ENCODE measurements at places on chromosomes 6 and 20.

- no peak for DNase-seq
These were observed 1.9 kb downstream of the PLTP start for GRCh38 chr20:45909817-45910669.

- no peak for DNase-seq
These were observed 312.7 kb upstream of the SGK1 start for GRCh38 chr6:134630508-134631121.

DNA sequence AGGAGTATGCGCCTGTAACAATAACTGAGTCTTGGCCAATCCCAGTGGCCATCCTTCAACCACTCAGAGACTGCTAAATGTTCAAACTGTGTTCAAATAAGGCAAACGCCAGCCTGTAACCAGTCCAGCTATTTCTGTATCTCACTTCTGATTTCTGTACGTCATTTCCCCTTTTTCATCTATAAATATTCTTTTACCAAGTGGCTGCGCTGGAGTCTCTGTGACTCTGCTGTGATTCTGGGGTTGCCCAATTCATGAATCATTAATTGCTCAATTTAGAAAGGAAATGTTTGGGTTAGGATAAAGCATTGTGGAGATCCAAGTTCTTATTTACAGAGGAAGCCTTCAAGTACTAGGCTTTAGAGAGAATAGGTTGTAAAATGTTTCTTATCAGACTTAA is 89.8 kb upstream of the UST start:
- no peak for DNase-seq

DNA sequence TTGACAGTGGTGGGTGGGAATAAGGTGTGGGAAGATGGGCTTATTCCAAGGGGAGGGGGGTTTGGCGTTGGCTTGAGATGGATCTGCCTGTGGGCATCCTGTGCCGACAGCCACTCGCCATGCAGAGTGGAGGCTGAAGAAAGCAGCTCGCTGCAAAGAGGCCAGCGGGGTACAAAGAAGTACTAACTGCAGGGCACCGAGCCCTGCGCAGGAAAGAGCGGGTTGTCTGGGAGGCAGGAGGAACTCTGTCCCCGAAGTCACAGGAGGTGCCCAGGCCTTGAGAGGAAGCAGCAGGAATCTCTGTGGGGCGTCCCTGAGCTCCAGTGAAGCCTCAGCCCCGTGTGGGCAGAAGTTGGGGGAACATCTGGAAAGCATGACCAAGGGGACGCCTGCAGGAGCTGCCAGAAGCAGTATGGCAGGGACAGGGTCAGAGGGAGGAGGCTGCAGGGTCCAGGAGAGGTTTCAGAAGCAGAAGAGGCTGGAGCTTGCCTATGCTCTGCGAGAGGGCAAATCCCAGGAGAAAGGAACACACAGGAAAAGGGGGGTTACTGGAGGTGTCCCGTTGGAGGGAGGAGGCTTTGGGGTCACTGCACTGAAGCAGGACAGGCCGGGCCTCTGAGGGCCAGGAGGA is 77.2 kb downstream of the THBS2 start:
- no peak for DNase-seq

DNA sequence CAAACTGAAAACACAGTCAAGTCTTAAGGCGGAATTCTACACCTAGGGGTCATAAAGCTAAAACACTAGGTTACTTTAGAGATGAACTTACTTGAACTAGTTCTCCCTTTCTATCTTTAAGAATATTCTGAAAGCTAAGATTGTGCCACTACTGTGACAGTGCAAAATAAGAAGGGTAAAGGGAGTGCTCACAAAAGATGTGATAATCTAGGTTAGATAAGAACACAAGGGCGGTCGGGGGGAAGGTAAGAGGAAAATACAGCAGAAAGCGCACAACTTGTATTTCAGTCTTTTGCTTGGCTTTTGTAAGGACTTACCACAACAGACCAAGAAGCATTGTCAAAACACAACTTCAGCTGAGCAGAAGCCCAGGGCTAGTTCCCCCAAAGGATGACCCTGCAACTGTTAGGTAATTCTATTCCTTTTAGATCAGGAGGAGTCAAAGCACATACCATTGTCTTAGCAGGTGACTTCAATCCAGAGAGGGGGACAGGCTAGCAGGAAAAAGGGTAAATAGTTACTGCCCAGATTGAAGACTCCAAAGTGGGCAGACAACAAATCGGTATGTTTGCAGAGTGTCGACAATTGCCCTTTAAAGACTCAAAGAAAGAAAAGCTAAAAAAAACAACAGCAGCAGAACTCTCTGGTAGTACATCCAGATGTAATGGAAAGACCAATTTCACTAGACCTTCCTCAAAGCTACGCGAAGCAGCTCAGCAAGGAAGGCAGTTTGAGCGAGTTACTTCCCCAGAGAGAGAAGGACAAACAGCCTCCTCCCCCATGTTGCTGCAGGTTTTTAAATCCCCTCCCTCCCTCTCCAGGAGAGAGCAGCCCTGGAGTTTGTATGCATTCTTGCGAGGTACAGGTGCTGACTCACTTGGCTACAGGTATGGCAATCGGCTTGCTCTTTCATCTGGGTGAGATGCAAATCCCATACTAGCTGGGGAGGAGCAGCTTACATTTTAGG is 59.0 kb downstream of the RIPOR2 start:
- DNase-seq: no peak

GRCh38 chr6:15255481-15255880 is 9.6 kb downstream of the JARID2 start:
- DNase-seq: no peak

- DNase-seq: no peak
These were observed 7.2 kb upstream of the NNAT start for GRCh38 chr20:37513779-37514359.

DNA sequence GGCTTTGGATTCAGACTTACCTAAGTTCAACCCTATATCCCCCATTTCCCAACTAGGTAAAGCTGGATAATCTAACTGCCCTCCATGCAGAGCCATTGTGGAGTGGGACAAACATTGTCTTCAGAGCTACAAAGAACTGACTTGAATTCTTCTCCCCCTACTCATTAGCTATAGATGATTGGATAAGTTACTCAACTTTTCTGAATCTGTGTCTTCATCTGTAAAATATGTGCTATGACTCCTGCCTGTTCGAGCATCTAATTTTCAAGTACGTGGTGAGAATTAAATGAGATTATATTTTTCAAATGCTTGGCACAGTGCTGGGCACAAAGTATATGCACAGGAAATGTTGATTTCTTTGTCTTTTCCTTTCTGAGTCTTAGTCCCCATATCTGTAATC is 240.3 kb upstream of the TCF21 start:
- no peak for DNase-seq

- DNase-seq: no peak
These were observed 50.6 kb downstream of the SNX5 start for GRCh38 chr20:17917832-17918618.

DNA sequence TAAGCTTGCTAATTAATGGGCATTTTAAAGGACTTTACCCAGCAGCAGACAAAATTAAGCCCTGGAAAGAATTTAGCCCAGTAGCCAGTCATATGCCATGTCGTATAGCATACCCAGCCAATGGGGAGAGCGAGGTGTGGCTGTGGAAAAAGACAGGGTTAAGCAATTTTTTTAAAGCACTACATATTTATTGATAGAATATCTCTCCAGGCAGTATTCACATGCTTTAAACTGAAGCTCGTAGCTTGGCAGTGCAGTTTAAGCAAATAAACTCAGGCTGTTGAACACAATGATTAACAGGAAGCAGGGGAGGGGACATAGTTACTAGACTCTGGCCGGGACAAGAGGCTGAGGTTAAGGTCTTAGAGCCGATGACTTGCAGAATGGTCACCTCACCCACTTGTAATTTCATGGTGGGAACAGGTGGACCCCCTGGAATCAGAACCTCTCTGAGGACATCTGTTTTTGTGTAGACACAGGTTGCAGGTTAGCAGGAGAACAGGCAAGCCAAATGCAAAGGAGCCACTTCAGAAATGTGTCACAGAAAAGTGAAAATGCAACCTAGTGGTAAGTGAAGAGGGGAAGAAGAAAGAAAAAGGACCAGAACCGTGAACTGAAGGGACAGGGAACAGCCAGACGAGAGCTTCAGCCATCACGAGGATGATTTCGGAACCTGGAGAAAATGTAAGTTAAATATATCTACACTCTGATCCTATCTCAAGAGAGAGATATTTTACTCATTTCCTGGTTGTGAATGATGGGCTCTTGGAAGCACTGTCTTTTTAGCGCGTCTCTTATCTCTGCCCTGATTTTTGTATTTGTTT is 7.2 kb downstream of the GCNT2 start:
- DNase-seq: no peak

GRCh38 chr6:140597181-140597580 is 1222.7 kb upstream of the CITED2 start:
- DNase-seq: no peak

Measured in natural killer cell (primary cell).